ENCODE measurements at places on chromosomes 12 and 14. TPM values are rescaled to one million over a fixed set of nuclear protein-coding genes. Genes with fewer than 3 reads are reported as not detected.

DNA sequence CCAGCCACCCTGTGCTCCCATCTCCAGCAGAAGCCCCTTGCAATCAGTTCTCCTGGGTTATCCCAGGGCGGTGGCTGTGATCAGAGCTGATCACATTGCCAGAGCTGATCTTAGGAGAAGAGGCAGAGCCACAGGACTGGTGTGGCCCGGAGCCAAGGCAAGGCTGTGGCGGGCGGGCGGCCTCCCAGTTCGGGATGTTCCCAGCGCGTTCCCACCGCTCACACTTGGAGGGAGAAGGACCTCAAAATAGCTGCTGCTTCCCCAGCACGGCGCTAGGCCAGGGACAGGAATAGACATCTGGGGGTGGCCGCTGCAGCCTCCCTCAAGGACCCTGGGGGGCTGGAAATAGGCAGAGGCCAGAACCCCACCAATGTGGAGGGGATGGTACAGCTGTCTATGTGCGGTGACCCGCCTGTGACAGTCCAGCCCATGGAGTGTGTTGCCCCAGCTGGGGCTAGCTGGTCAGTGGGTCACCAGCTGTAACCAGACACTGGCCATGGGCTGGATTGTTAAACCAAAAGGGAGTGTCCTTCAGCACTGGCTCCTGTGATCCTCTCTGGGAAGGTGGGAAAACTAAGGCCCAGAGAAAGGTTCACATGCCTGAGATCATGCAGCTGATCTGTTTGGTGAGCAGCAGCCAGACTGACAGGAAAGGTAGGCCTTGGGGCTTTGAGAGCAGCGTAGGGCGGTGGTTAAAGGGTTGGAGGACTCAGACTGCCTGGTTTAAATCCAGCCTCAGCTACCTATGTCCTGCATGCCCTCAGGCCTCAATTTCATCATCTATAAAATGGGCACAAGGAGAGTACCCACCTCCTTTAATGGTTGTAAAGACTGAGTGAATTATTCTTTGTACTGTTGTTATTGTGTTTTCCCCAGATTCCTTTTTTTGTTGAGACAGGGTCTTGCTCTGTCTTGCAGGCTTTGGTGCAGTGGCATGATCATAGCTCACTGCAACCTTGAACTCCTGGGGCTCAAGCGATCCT lies 8.0 kb upstream of the POP5 start:
- no peak for DNase-seq

The ANKRD33 gene
- total RNA-seq: 0.21 TPM

DNA sequence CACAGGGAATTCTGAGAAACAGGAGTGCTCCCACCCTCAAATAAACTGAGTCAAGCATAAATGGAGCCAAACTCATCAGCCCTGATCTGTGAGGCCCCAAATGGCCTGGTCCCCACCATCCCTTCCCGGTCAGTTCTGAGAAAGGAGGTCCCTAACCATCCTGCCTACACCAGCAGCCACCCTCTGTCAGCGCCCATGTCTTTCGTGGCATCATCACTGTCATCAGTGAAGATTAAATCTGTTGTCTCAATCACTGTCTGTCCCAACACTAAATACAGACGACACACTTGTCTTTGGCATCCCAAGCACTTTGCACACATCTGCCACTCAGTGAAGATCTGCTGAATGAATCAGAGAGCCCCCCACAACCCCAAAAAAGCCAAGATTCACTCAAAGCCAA lies 22.4 kb downstream of the VPS37B start:
- no peak for DNase-seq

The KLRB1 gene
- total RNA-seq: not detected

DNA sequence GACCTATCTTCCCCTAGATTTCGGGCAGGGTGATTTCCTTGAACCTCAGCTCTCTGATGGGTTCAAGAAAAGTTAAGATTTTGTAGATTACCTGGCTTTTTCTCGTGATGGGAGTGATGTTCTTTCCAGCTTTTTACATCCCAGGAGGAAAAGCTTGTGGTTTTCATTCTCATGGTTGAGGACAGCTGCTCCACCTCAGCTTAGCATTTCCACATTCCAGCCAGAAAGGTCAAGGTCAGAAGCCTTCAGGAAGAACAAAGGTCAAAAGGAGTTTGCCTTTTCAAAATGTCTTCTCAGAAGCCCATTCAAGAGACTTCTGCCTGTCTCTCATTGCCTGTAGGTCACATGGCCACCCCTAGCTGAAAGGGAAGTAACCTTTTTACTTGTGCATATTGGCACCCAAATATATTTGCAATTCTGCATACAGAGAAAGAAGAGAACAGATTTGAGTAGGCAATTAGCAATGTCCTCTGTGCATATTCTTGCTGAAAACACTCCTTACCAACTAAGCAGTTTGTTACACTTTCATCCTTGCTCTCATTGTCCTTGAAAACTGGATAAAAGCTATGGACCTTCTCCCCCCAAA lies 6.6 kb upstream of the ADGRD1 start:
- DNase-seq: no peak

DNA sequence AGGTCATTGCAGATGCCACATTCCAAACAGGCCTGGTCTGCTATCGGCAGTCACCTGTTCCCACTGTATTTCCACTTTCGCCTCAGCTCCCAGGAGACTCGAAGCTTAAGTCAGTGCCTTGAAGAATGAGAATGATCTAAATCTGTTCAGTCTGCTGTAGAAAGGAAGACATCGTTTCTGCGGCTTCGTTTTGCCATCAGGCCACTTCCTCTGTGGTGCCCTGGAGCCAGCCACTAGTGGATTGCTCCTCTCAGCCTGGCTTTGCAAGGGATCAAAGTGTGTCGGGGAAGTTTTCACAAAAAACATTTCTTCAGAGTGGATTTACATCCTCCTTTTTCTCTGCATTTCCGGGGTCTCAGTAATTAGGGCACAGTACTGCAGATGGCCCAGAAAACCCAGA lies 66.7 kb downstream of the AACS start:
- DNase-seq: no peak

- DNase-seq: no peak
Observed at GRCh38 chr14:33936391-33936790, 14.5 kb downstream of the EGLN3 start.

- DNase-seq: no peak
Observed at GRCh38 chr14:69241577-69241976, 18.4 kb upstream of the GALNT16 start.

The RD3L gene
- not detected for total RNA-seq

DNA sequence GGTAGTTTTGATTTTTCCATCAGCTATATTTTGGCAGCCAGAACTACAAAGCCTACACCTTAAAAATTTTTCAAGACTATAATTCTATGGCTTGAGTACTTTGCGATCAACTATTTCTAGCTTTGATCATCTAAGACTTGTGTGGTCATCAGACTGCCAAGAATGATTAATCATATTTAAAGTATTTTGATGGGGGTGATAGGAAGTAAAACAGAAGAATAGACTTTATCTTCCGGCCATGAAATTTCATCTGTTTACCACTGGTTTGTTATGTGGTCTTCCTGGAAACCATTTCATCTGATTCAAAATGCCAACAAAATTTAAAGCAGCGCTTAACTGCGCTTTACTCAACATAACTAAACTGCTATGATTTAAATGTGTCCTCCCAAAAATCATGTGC lies 706.8 kb downstream of the TRHDE start:
- DNase-seq: no peak

The RPL6 gene
- total RNA-seq: 969 TPM

DNA sequence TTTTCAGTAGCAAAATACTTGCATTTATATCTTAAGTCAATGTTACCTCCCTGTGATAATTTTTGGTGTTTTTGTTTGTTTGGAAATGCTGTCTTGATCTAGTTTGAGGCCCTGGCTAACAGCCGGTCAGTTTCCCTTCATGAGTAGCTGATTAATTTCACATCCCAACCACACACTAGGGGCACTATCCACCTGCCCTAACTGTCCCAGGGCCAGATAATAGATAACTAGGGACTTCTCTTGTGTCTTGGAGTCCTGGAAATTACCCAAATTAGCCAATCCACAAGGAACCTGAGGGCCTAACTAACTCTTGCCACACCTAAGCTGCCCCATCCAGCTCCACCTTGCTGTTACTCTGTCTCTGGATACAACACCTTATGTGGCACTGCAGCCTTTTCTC lies 399.9 kb downstream of the FOXG1 start:
- no peak for DNase-seq

The PLXNC1 gene
- total RNA-seq: 0.57 TPM

Measured in Panc1 (cell line).